Activated gamma-delta T cell treated with Interleukin-2 at 50 U/mL for 16 hours (primary cell): ENCODE measurements at places on chromosomes 6 and 20.

DNA sequence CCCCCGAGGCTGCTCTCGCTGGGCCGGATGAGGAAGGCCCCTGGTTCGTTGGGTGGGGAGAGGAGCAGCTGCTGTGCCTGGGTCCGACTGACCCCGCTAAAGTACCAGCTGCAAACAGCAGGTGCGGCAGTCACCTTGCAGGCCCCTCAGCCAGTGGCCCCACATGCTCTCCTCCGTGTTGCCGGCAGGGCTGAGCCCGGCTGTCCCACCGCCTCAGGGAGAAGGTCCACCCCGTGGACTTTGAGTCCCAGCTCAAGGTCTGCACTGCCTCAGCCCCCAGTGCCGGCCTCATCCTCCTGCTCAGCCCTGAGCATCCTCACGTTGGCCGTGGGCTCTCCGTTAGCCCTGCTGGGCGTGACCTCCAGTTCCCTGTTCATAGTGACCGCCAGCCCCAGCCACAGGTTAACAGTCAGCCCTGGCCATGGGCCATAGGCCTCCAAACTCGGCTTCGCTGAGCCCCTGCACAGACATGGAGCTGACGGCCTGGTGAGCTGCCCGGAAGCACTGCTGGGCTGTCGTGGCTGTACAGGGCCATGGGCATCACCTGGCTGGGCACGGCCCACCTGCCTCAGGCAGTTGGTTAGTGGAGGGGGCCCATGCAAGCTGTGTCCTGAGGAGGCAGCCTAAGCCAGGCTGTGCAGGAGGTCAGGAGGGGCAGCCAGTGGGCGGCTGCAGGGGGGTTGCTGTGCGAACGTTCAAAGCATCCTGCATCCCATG lies 3.1 kb downstream of the SRMS start:
- no peak for DNase-seq

- no peak for DNase-seq
Measured at GRCh38 chr6:9126878-9127560, 691.7 kb upstream of the SLC35B3 start.

DNA sequence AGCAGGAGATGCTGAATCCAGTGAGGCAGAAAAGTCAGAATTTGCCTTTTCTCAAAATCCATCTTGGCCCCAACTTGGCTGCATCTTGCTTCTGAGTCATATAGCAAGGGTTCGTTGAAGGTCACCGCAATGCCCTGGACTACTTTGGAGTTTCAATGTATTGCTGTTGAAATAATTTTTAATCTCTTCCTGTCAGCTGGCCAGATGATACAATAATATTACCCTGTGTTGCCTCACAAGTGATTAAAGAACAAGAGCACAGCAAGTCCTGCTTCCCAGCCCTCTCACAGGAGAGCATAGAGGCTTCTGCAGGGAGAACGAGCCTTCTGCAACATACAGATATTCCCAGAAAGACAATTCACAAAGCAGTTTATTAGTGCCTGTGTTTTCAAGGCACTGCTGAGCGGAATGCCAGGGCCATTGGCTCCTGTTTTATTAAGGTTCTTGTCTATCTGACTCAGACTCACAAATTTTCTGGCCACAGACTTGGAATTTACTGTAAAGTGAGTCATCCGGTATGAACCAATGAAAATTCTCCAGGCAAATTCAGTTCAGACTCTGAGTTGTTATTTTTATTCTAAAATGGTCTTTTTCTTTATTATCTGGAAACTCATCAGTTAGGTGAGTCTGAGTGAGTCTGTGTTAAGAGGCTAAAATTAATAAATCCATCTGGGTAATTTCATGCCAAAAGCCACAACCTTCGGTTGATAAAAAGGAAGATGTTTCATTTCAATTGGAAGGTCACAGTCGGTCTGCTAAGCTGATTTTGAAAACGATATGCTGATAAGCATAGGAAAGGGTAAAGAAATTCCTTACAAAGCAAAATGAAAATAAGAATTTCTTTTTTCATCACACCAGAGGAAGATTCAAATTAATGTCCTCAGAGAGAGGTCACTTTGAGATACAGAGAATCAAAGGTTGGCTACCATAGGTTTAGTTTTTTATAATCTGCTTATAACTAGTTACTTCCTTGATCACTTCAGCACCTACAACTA lies 289.4 kb upstream of the STXBP5 start:
- DNase-seq = no peak

DNA sequence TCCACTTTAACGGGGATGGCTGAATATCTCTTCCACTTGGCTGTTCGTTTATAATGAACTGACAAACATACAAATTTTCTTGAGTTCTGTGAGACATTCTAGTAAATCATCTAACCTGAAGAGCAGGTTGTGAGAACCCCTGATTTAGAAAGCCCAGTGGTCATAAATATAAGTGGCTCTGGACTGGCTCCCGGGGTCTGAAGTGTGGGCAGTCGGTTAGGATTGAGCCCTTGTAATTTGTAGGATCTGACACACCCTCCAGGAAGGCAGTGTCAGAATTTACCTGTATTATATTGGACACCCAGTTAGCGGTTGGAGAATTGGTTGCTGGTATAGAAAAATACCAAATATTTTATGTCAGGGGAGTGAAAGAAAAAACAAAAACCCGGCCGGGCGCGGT lies 6.8 kb upstream of the GMEB2 start:
- DNase-seq = no peak

DNA sequence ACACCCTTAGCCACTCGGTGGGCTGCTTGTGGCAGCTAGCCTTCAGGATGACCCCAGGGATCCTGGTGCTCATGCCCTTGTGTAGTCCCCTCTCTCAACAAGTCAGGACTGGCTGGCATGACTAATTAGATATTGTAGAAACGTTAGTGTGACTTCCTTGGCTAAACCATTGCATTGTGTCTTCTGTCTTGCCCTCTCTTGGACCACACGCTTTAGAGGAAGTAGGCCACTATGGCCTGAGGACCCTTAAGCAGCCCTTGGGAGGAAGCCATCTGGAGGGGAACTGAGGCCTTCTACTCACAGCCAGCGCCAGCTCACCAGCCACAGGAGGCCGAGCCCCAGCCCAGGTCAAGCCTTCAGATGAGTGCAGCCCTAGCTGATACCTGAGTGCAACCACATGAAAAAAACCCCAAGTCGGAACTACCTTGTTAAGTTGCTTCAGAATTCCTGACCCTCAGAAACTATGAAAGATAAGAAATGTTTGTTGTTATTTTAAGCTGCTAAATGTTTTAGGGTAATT lies 10.1 kb downstream of the ANGPT4 start:
- DNase-seq = no peak

- no peak for DNase-seq
Measured at GRCh38 chr6:150260931-150261330, 107.9 kb upstream of the IYD start.

GRCh38 chr6:109762166-109762565 lies 71.1 kb downstream of the FIG4 start:
- DNase-seq = no peak

GRCh38 chr6:161833099-161833860 lies 559.4 kb upstream of the AGPAT4 start:
- no peak for DNase-seq
